Karpas-422 (cell line): ENCODE measurements at places on chromosomes 5 and 9.

- no peak for DNase-seq
Measured at GRCh38 chr5:107218457-107219193, 452.1 kb downstream of the EFNA5 start.

- no peak for DNase-seq
Measured at GRCh38 chr9:110290001-110290400, 33.7 kb upstream of the TXN start.

DNA sequence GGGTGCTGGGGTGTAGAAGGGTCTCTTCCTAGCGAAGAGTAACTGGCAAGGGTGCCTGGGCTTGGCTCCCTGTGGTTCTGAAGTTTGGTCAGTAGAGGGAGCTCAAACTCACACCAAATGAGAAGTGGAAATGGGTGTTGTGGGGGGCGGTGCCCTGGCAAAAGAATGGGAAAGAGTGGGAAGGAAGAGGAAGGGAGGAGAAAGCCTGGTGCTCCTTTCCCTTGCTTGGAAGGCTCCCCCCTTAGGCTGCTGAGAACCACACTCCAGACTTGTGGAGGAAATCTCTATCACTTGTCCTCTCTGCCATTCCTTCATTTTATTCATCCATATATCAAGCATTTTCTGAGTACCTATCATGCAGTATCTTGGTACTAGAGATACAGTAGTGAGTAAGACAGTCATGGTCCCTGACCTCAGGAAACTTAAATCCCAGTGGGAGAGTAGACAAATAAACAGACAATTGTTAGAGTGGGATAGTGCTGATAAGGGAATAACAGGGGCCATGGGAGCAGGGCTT, 13.0 kb downstream of the SLC4A9 start:
- peak; percentile 77 for DNase-seq

DNA sequence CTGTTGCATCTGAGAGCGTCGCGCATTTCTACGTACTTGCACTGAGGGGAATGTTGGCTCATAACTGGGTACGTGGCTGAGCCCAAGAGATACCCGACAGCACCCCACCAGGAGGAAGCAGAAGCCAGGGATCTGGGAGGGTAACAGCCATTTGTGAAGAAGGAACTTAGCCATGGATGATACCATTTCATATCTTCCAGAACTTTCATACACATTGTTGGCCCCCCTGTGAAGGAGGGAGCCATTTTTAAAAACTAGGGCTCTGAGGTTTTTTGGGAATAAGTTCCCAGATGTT, 101.4 kb upstream of the SLC44A1 start:
- DNase-seq, result no peak

- DNase-seq, result peak; percentile 37
Measured at GRCh38 chr9:37693260-37693659, 42.5 kb downstream of the FRMPD1 start.

DNA sequence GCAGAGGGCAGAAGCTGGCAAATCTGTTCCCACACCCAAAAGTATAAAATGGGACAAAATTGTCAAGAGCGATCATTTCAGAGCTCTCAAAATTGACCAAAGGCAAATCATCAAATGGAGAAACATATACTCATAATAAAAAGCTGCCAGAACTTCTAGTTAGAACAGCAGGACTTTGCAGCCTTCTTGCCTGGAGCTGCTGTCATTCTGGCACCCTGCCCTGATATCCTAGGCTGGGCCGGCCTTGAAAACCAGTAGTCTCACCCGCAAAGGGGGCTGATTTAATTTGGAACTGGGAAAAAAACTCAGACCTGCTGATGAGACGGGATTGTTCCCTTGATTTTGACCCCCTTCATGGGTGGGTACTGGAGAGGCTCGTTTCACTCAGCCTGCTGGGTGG, 18.5 kb downstream of the OR2V1 start:
- DNase-seq, result no peak

DNA sequence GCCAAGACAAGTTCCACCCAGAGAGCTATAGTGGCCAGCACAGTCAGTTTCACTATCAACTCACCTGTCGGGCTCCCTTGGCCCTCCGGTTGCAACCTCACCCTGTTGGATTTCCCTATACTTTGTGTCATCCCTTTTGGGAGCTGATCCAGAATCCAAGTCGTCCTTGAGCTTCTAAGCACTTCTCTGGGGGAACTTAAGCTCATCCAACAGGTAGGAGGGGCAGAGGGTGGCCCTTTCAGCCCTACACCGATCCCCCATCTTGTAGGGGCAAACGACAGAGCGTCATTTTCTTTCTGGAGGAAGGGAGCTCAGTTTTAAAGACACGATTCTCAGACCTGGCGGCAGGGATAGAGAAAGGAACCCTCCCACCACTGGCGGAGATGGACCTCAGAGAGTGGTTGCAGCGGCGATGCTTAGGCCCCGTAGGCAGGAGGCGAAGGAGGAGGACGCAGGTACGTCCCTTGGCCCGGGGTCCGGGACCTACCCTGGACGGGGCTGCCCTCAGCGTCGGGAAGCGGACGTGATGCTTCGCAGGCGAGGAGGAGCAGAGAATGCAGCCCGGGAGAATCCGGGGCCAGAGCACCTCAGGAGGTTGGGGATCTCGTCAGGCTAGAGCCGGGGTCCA, 519 bp downstream of the ZER1 start:
- DNase-seq, result no peak

DNA sequence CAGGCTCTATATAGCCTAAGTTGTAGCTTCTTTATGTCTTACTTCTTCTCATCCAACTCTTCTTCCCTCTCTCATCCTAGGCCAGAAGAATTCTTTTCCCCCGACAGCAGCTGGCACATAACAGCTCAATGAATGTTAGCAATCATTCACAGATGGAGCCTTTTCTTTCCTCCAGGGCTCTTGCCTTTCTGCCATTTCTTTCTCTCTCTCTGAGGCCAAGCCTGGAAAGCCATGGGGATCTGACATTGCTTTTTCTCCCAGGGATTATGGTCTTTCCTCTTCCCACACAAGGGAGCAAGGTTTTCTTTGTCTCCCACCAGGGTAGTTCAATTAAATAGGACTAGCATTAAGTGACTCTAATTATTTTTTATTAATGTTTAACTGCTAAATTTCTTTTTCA, 20.5 kb downstream of the SMIM15 start:
- DNase-seq, result no peak

- no peak for DNase-seq
Measured at GRCh38 chr5:82772281-82772680, 304.9 kb downstream of the TMEM167A start.

DNA sequence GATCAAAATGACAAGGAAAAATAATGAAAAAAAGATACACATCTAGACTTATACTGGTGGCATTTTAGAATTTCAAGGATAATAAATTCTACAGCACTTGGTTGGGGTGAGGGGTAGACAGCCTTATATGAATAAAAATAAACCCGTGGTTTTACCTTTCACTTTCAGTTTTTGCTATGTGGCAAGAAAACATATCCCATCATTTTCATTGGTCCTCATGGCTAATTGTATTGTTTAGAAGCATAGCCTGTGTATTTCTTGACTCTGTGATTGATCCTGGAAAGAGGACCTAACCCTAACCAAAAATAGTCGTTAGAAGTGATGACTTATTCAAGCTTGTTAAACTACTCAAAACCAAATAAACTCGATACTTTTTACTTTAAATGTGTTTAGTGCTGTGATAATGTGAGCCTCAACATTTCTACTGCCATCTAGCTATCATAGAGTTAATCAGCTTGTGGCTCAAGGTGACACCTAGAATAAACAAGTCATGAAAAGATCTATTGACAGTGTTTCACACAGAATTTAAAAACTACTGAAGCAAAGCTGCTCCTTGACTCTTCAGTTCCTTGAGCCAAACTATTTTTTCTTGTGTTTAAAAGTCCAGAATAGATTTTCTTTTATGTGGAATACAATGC, 153.3 kb upstream of the IZUMO3 start:
- DNase-seq, result no peak

- no peak for DNase-seq
Measured at GRCh38 chr5:76083555-76084495, 642 bp downstream of the SV2C start.

GRCh38 chr5:40346901-40347300, 332.8 kb upstream of the PTGER4 start:
- no peak for DNase-seq

- DNase-seq, result no peak
Measured at GRCh38 chr5:106363578-106363977, 1307.2 kb downstream of the EFNA5 start.

GRCh38 chr5:134420343-134420742, 8.7 kb upstream of the CDKN2AIPNL start:
- DNase-seq, result no peak

DNA sequence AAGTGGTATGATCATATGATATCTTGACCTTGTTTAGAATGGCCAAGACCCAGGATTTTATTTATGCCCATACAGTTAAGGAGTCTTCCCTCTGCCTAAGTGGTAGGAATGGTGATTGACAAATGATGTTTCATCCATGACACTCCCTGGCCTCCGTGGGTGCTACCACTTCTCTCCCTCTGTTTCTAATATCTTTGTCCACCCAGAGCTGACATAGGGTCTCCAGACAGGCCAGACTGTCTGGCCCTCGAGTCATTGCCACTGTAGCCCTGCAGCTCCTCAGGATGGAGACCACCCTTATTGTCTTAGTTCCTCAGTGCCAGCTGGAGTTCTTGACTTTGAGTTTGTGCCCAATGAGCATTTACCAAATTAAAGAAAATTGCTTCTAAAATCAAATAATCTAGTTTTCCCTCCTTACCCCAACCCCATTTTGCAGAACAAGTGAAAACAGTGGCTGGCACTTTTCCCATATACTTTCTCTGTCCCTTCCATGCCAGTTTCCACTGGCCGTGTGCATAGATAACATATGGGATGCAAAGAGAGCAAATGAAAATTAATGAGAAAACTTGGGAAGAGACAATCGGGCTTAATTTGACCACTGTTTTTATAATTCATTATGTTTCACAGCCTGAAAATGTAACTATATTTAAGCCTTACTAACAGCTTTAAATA, 235.7 kb downstream of the NSG2 start:
- DNase-seq, result no peak

- DNase-seq, result no peak
Measured at GRCh38 chr5:131023498-131023865, 141.6 kb downstream of the HINT1 start.

- no peak for DNase-seq
Measured at GRCh38 chr5:27845248-27845647, 806.9 kb upstream of the CDH9 start.

- DNase-seq, result no peak
Measured at GRCh38 chr5:4634342-4634741, 505.8 kb upstream of the ADAMTS16 start.

DNA sequence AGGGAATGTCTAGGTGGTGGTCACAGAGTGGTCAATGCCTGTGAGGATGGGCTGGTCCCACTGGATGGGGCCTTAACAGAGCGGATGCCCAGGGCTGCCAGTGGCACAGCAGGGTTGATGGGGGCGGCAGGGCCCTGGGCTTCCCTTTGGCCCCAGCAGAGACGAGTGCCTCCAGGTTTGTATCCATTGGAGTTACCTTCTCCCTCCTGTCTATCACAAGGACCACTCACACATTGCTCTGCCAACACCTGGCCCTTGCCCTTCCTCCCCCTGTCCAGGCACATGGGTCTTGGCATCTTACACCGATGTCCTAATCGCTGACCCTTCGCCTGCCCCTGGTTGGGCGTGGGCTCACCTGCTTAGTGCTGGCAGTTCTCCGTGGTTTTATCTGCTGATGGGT, 26.2 kb upstream of the IRX4 start:
- no peak for DNase-seq

DNA sequence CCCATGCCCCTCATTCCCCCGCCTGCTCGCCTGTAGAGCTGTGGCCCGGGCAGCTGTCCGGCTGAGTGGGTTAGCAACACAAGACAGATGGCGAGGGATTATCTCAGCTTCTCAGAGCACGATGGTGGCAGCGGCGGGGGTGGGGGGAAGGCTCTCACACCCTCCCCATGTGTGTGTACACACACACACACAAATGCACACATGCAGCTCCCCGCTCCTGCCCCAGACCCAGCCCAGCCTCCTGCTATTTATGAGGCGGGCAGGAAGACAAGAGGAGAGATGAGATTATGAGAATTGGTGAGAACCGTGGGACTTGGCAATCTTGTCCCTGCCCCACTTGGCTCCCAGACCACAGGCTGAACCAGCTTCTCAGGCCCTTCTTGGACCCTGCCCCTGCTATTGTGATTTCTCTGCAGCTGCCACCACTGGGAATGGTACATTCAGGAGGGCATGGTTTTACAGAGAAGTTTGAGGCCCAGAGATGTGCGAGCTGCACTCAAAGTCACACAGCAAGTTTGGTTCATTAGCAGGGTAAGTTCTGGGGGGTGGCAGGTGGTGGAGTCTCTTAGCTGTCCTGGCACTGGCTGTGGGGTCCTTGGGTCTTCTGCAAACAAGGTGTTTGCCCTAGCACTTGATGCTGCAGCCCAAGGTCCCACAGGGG, 51.0 kb upstream of the PSD2 start:
- DNase-seq, result no peak

DNA sequence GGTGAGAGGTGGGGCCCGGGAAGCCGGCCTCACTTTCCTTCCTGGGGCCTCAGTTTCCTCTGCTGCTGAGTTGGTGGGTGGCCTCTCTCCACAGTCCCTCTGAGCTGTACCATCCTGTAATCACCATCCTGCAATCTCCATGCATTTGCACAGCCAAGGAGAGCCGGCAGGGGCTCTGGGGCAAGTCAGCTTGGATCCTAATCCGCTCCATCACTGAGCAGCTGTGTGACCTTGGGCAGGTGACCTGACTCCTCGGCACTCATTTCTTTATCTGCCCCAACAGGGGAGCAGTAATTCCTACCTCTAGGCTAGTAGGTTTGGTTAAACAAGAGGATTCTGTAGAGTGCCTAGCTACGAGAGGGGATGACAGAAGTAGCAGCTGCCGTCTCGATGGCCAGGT, 88.2 kb upstream of the ZNF618 start:
- no peak for DNase-seq

DNA sequence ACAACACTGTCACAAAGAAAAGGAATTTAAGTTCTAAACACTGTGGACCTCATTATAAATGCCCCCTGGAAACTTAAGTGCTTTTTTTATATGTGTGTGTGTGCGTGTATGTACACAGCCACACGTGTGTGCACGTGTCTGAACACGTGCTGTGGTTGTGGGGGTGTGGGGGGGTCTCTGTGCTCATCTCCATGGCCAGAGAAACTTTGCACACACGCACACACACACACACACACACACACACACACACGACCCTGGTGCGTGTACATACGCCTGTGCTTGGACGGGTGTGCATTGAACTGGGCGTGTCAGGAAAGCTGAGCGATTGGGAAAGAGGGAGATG, 27.9 kb downstream of the AMBP start:
- no peak for DNase-seq
